Subcutaneous preadipocyte (primary cell): ENCODE measurements at places on chromosomes 16 and 17. TPM values are rescaled to one million over a fixed set of nuclear protein-coding genes. Genes with fewer than 3 reads are reported as not detected.

Gene NTN1
- total RNA-seq = 0.20 and 0.37 TPM in 2 replicates

Gene MGAT5B
- total RNA-seq = 0.20 and 0.37 TPM in 2 replicates

Gene SDR42E2
- under 0.01 TPM in 2 replicates for total RNA-seq

Gene CHD9NB
- 0.98 and 1.8 TPM in 2 replicates for total RNA-seq

Gene EXOC3L1
- total RNA-seq = not detected in 2 replicates

Gene TRAPPC1
- 27.2 and 38.6 TPM in 2 replicates for total RNA-seq

Gene KRT28
- total RNA-seq = not detected in 2 replicates

Gene ALOXE3
- total RNA-seq = not detected in 2 replicates

Gene MYH8
- not detected in 2 replicates for total RNA-seq

Gene ABCA6
- 97.0 and 114 TPM in 2 replicates for total RNA-seq

Gene IRX5
- 1.5 and 5.3 TPM in 2 replicates for total RNA-seq

Gene CIBAR2
- total RNA-seq = not detected in 2 replicates

Gene RHBDF1
- 36.4 and 44.4 TPM in 2 replicates for total RNA-seq

Gene NPIPB8
- total RNA-seq = 0.39 TPM in 1 of 2 replicates, not detected in the other

Gene AP2B1
- 74.6 and 97.2 TPM in 2 replicates for total RNA-seq

Gene HSD11B2
- 0.59 TPM in 1 of 2 replicates, not detected in the other for total RNA-seq

Gene CLDN6
- not detected in 2 replicates for total RNA-seq

Gene CCL5
- not detected in 2 replicates for total RNA-seq

Gene SLFN11
- 87.5 and 142 TPM in 2 replicates for total RNA-seq

Gene GDPD3
- 0.78 and 1.8 TPM in 2 replicates for total RNA-seq

Gene CXCL16
- 1.6 and 2.6 TPM in 2 replicates for total RNA-seq

Gene TNFRSF17
- not detected in 2 replicates for total RNA-seq

Gene MYLK3
- total RNA-seq = under 0.01 and 0.73 TPM in 2 replicates

Gene NLGN2
- total RNA-seq = 2.9 and 4.4 TPM in 2 replicates

Gene WRAP53
- 8.1 and 10.2 TPM in 2 replicates for total RNA-seq

Gene NHERF2
- 4.8 and 5.1 TPM in 2 replicates for total RNA-seq

Gene SLC12A3
- not detected in 2 replicates for total RNA-seq

Gene SRCIN1
- total RNA-seq = under 0.01 TPM in 1 of 2 replicates, not detected in the other

Gene NARF
- 20.1 and 32.0 TPM in 2 replicates for total RNA-seq

Gene KPNA2
- total RNA-seq = 139 and 182 TPM in 2 replicates

Gene CES3
- under 0.01 TPM in 2 replicates for total RNA-seq

Gene KRTAP4-1
- not detected in 2 replicates for total RNA-seq

Gene RHBDL1
- 0.39 and 1.8 TPM in 2 replicates for total RNA-seq

Gene TNP2
- not detected in 2 replicates for total RNA-seq

Gene TP53TG3C
- under 0.01 TPM in 2 replicates for total RNA-seq

Gene SOX15
- total RNA-seq = 0.20 TPM in 1 of 2 replicates, not detected in the other

Gene SYCE1L
- not detected in 2 replicates for total RNA-seq

Gene MMP15
- 2.6 and 2.7 TPM in 2 replicates for total RNA-seq

Gene KRT40
- total RNA-seq = not detected in 2 replicates

Gene ANKRD11
- total RNA-seq = 63.9 and 84.5 TPM in 2 replicates

Gene CDH16
- total RNA-seq = not detected in 2 replicates

Gene CCDC200
- 0.37 TPM in 1 of 2 replicates, not detected in the other for total RNA-seq

Gene TPSB2
- not detected in 2 replicates for total RNA-seq

Gene CALB2
- total RNA-seq = not detected in 2 replicates

Gene NPIPB9
- total RNA-seq = 2.2 and 2.7 TPM in 2 replicates
